ENCODE measurements at places on chromosomes 6 and 20.

DNA sequence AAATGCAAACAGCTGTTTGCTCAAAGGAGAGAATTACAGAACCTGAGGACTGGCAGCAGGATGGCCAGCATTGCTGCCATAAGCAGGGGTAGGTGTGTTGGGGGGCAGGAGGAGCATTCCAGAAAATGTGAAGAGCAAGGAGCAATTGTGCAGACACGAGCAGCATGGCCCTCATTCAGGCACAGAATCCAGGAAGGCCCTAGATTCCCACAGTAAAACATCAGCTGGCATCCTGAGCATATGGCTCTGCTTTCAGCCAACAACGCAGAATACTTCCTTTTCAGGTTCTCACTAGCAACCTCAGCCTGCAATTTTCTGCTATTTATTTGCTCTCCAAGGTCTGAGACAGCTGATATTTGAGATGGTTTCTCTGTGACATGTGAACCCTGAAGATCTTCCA is 243.4 kb upstream of the POU3F2 start:
- DNase-seq = no peak

DNA sequence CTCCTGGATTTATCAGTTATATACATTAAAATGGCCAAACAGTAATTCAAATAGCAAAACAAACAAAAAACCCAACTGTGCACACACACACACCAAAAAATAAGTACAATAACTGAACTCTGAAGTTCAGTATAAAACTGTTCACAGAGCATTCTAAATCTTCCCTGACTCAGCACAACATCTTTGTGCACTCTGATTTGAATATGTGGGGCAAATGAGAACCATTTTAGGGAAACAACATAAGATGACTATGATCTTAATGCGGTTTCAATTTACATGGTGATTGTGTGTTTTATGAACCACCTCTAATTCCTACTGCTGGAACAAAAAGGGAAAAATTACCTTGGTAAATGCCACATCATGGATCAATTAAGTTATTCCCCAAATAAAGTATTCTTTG is 41.7 kb downstream of the PLAGL1 start:
- no peak for DNase-seq

- DNase-seq = no peak
Observed at GRCh38 chr6:149477544-149477943, 7.3 kb downstream of the ZC3H12D start.

GRCh38 chr6:158157064-158157764 is 10.8 kb downstream of the SERAC1 start:
- no peak for DNase-seq

- no peak for DNase-seq
Observed at GRCh38 chr20:33441142-33441955, 2.2 kb downstream of the SNTA1 start.

GRCh38 chr6:144234399-144234798 is 50.7 kb upstream of the UTRN start:
- DNase-seq = no peak

DNA sequence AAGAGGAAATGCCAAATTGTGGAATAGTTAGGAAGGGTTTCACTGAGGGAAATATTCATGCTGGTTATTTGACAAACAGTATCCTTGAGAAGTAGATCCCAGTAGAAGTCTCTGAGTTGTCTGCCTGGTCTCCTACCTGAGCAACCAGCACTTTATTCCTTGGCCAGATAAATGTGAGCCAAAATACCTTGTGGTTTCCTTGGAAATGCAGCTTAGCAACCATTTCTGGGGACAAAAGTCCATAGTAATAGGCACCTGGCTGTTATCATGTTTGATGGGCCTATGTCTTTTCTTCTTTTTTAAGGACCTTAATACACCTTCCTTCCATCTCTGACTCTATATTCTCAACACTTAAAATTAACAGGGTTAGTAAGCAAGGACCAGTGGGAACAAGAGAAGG is 217.1 kb upstream of the MARCKS start:
- DNase-seq = no peak

GRCh38 chr20:57922706-57923105 is 212.9 kb upstream of the PMEPA1 start:
- no peak for DNase-seq

DNA sequence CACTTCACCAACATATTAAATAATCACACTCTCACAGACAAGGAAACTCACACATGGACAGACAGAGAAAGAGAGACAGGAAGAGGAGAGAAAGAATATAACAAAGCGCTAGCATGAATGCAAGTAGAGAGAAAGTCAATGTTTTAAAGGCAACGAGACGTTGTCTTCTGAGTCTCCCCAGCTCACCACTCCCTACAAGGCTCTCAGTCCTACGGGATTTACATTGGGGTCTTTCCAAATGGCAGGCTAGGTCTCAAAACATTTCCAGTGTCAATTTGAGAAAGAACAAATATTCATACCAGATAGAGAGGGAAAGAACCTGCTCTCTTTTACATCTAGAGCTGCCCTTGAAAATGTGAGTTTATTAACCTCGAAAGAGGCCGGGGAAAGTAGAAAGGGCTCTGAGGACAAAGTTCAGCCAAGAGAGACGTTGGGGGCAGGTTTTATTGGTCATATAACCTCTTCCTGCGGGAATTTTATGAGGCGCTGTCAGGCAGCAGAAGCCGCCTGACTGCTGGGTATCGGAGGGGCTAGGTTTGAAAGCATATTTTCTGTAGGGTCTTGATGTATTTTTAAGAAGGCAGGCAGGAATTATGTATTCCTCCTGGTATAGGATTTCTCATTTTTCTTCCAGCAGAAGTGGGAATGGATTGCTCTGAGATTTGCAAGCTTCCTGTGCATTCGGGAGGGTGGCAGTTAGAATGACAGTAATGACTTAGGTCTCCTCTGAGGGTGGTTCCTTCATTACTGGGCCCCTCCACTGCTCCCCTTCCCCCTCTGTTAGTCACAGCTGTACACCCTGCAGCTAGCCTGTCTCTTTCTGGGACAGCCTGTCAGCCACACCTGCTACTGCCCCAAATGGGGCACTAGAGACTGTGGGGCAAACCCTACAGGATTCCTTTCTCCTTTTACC is 34.4 kb upstream of the KIF16B start:
- DNase-seq = no peak

DNA sequence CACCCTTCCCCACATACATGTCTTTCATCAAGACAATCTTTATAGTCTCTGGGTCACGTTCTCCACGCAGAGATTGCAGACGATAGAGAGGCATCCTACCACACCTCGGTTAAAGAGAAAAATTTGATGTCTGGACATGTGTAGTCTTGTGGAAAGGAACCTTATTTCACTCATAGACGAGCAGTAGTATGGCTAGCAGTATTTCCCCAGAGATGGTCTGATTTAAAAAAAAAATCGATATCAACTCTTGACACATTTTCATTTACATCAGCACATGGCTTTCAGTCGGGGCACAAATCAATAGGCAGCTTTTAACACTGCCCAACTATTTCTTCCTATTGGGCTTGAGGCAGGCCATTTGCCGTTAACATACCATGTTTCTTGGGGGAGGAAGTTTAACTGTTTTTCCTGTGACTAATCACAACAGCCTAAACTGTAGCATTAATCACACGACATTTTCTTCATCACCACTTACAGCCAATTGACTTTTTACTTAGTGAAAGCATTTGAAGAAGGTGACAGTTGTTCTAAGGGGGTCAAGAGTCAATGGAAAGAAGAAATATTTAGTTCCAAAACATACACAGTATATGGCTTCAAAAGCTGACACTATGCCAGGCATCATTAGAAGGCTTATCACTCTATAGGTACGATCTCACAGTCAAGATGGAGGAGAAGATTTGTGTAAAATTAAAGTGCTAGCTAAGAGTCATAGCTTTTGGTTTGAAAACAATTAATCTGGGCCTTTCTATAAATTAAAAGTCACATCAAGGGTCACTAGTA is 129.5 kb upstream of the HDAC2 start:
- DNase-seq = no peak

DNA sequence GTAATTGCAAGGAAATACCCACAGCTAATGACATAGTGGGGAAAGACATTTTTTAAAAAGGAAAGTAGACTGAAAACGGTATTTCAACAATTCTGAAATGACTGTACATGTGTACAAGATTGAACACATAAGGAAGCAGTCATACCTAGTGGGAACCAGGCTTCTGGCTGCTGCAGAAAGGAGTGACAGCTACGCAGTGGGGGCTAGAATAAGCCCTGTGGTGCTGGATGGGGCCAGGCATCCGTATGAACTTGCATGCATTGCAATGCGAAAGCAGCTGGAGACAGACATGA is 54.9 kb upstream of the GPR31 start:
- DNase-seq = no peak

DNA sequence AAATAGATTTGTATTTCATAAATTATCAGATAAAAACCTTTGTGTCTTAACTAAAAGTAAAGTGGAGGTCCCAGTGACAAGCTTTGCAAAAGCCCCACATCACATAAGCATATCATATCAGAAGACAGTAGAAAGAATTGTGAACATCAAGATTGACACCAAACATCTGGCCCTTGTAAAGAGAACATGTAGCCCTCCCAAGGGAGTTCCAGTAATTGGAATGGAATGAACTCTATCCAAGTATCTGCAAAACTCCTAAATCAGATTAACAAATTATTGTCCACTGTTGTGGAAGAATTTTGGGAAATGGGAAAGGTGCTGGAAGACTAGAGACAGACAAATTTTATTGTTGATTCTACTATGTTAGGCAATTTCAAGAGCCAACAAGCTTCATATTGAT is 268.8 kb downstream of the KCNQ5 start:
- no peak for DNase-seq

- no peak for DNase-seq
Observed at GRCh38 chr6:98530732-98531131, 303.6 kb upstream of the POU3F2 start.

GRCh38 chr6:15378866-15379265 is 133.0 kb downstream of the JARID2 start:
- DNase-seq = no peak

- DNase-seq = no peak
Observed at GRCh38 chr6:168124921-168125320, 45.9 kb upstream of the FRMD1 start.

DNA sequence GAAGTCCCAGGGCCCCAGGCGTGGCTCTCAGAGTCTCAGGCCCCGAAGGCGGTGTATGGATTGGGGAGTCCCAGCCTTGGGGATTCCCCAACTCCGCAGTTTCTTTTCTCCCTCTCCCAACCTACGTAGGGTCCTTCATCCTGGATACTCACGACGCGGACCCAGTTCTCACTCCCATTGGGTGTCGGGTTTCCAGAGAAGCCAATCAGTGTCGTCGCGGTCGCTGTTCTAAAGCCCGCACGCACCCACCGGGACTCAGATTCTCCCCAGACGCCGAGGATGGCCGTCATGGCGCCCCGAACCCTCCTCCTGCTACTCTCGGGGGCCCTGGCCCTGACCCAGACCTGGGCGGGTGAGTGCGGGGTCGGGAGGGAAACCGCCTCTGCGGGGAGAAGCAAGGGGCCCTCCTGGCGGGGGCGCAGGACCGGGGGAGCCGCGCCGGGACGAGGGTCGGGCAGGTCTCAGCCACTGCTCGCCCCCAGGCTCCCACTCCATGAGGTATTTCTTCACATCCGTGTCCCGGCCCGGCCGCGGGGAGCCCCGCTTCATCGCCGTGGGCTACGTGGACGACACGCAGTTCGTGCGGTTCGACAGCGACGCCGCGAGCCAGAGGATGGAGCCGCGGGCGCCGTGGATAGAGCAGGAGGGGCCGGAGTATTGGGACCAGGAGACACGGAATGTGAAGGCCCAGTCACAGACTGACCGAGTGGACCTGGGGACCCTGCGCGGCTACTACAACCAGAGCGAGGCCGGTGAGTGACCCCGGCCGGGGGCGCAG is at the start of gene HLA-A:
TSS of gene HLA-A (plus strand) at position 258 of the 778 bp plus-strand sequence. CDS start at position 280, 22 bp downstream.
- DNase-seq = peak; percentile 85

GRCh38 chr20:47817573-47817972 is 32.3 kb upstream of the SULF2 start:
- no peak for DNase-seq

DNA sequence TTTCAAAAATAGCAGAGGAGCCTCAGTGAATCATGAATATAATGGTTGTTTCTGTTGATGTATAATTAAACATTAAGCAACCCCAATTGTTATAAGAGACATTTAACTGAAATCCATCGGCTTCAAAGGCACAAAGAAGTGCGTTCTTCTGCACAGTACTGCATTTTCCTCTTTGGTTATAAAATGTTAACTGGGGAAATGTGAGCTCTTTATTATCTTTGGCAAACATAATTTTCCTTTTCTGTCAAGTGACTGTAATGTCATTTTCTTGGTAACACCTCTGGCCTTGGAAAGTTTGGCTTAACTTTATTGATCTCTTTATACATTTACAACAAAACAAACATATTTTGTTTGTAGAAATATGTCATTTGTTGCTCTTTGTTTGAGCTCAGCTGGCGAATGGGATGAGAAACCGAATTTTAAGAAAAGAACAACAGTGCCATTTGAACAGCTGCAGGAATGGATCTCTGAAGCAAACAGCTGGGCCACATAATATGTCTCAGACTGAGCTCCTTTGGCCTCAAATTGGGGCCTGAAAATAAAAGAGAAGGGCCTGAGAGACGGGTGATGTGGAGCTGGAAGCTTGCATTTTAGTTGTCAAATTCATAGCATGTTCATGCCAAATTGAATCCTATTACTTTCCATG is 427.0 kb upstream of the SPTLC3 start:
- no peak for DNase-seq

GRCh38 chr6:123788319-123788718 is 15.3 kb upstream of the NKAIN2 start:
- DNase-seq = no peak

DNA sequence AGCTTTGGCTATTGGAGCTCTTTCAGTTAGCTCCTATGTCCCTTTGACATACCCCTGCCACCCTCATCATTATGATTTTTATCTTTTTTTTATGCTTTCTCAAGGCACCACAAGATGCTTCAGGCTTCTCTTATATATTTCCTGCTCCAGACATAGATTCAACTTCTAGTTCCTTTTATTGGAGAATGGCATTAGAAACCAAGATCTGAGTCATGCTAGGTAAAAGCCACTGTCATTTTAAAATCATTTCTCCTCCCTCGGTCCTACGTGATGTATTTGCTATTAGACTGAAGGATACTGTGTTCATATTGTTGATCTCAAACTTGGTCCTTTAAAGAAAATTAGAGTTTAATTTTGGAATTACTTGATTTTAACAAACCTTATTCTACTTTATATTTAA is 8.3 kb downstream of the TENT5A start:
- DNase-seq = no peak

DNA sequence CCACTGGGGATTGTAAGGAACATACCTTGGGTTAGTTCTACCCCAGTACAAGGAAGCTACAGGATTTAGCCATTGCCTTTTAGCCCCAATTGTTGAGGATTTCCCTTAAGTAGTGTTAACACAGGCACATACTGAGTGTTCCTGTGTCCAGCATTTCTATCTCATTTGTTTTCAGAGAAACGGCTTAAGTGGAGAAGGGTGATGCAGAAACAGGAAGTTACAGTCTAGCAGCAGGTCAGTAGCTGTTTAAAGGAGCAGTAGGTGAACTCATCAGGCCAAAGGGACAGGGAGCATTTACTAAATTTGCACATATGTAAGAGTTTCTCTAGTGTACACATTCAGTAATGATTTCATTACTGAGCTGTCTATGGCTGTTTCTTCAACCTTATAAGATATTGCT is 644.2 kb upstream of the GJE1 start:
- no peak for DNase-seq

- DNase-seq = no peak
Observed at GRCh38 chr6:75609639-75610590, 8.2 kb downstream of the SENP6 start.

- DNase-seq = no peak
Observed at GRCh38 chr6:57303931-57304681, 13.3 kb upstream of the PRIM2 start.

- no peak for DNase-seq
Observed at GRCh38 chr20:44651434-44651683, 140 bp downstream of the ADA start.

GRCh38 chr20:60219984-60220562 is 261.9 kb downstream of the CDH26 start:
- no peak for DNase-seq

GRCh38 chr6:126195625-126196236 is 144.2 kb upstream of the CENPW start:
- no peak for DNase-seq
